ENCODE measurements at places on chromosomes 11 and 22.

GRCh38 chr11:80104191-80104590 is 663.4 kb upstream of the TENM4 start:
- no peak for DNase-seq

GRCh38 chr22:50198624-50199017 is 2.2 kb upstream of the SELENOO start:
- DNase-seq: no peak

- DNase-seq: no peak
These were observed 6.1 kb downstream of the MPEG1 start for GRCh38 chr11:59206635-59207034.

DNA sequence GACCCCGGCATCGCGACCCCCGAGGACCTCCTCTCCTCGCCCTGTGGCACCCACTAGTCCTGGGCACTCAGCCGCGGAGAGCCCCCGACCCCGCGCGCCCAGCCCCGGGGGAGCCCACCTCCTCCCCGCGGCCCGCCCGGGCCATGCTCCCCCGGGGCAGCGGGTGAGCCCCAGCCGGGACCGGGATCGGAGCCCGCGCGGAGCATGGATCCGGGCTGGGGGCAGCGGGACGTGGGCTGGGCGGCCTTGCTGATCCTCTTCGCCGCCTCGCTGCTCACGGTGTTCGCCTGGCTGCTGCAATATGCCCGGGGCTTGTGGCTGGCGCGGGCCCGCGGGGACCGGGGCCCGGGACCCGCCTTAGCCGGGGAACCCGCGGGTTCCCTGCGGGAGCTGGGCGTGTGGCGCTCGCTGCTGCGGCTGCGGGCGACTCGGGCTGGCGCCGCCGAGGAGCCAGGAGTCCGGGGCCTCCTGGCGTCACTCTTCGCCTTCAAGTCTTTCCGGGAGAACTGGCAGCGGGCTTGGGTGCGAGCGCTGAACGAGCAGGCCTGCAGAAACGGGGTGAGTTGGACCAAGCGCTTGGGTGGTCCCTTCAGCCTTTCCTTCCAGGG is 498 bp downstream of the C2CD2L start:
- no peak for DNase-seq

- DNase-seq: no peak
These were observed 18.8 kb upstream of the TSPAN18 start for GRCh38 chr11:44708009-44708408.

- DNase-seq: no peak
These were observed 61.7 kb downstream of the PTPRJ start for GRCh38 chr11:48041877-48042695.

DNA sequence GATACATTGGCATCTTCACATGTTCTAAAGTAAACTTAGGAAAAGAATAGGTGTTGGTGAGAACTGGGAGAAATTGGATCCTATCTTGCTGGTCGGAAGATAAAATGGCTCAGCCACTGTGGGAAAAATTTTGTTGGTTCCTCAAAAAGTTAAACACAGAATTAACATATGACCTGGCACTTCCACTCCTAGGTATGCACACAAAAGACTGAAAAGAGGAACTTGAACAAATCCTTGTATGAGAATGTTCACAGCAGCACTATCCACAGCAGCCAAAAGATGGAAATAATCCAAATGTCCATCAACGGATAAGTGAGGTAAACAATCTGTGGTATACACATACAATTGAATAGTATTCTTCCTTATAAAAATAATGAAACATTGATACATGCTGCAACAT is 4.8 kb upstream of the TPH1 start:
- DNase-seq: no peak

- DNase-seq: no peak
These were observed 70.4 kb downstream of the LRRC32 start for GRCh38 chr11:76600124-76600655.

- DNase-seq: no peak
These were observed 330.1 kb upstream of the PLET1 start for GRCh38 chr11:112590764-112591163.

DNA sequence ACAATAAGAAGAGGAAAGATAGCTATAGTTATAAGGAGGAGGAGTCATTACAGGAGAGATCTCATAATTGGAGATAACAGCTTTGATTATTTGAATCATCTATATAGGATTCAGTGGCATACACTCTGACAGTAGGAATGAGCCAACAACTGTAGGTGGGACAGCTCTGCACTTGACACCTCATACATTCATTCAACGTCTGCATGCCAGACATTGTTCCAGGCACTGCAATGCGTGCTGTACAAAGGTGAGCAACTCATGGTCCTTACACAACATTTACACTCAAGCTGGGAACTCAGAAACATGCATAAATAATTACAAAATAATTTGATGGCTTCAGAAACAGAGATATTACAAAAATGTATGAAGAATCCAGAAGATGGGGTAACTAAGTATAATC is 154.3 kb downstream of the MSANTD4 start:
- DNase-seq: no peak

DNA sequence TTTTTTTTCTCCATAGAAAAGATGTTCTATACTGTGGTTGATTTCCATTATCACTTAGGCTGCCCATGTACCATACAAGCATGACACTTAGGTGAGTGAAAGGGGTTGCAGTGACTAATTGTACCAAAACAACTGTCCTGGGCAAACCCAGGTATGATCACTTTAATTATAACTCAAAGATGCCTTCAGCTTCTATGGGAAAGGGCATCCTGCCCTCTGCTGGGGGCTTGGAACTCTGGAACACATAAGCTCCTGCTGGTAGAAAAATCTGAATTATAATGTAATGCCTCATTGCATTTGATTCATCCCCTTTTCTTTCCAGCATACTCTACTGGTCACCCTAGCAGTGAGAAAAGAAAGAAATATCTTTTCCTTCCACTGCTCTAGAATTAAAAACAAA is 206.3 kb downstream of the DDX10 start:
- DNase-seq: no peak

- no peak for DNase-seq
These were observed 85.7 kb downstream of the TBC1D22A start for GRCh38 chr22:46848197-46848596.

DNA sequence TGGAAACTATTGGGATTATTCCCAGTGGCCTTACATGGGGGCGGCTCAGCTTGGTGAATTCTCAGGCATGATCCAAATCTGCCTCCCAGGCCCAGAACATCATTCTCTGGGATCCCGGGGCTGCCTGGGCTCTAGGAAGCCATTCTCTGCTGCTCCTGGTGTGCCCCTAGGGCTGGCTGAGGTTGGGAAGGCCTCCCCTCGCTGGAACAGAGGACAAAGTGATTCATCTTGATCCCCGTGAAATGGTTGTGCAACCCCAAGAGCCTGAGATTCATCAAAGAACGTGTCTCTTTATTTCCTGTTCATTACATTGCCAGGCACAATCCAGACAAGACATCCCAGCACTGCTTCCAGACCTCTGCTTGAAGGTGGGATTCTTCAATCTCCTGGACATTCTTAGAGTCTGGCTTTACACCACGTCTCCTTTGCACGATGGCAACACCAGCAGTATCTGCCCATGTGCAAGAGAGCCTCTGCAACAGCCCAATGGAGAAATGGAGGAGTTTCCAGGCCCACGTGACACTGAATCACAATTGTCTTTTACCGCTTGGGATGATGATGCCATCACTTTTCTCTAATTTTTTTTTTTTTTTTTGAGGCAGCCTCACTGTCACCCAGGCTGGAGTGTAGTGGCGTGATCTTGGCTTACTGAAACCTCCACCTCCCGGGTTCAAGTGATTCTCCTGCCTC is 52.3 kb downstream of the TST start:
- no peak for DNase-seq

DNA sequence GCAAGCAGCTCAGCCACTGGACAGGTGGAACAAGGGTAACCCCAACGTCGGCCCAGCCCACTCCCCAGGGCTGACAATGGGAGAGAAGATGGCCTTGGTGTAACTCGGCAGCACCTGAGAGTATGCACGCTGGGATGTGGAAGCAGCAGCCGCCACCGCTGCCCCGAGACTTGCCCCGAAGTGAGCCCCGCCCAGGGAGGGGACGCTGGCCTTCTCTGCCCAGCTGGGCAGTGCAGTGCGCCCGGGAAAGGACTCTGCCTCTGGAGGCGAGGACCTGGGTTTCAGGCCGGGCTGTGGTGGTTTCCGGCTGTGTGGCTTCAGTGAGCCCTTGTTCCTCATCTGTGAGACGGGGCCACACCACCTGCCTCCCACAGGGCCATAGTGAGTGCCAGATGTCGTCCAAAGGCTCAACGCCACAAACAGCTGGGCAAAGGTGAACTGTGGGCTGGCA is 8.6 kb upstream of the POLDIP3 start:
- DNase-seq: no peak

GRCh38 chr11:130103296-130103814 is 33.7 kb downstream of the APLP2 start:
- no peak for DNase-seq

- no peak for DNase-seq
These were observed 44.6 kb downstream of the SEZ6L start for GRCh38 chr22:26213826-26214225.

DNA sequence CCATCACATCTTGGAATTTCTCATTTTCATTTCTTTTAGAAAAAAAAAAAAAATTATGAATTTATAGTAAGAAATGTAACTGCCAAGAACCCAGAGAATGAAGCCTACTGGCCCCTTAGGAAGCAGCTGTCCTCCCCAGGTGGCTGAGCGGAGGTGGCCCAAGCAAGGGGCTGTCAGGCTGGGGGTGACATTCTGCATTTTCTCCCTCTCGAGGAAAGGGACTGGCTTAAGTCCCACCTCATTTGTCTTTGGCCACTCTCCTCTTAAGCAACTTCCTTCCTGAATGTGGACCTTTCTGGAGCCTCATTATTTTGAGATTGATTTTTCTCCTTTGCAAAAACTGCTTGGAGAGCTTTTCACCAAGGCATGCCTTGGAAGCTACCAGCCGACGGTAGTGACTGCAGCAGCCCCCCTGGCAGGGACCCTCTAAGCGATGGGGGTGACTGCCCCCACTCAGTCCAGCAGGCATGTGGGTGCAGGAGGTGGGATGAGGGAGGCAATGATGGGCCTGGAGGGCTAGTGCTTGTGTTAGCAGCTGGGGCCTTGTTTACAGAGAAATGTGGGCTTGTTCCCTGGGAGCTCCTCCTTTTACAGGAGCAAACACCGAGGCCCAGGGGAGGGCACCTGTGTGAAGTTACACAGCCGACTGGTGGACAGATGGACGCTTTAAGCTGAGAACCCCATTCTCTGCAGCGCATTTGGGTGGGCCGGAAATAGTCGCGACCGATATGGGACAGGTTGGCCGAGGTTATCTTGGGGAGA is 111.7 kb downstream of the MORC2 start:
- no peak for DNase-seq

GRCh38 chr22:43077121-43077877 is 11.9 kb downstream of the TTLL1 start:
- no peak for DNase-seq
